ENCODE measurements at places on chromosomes 2 and 18.

DNA sequence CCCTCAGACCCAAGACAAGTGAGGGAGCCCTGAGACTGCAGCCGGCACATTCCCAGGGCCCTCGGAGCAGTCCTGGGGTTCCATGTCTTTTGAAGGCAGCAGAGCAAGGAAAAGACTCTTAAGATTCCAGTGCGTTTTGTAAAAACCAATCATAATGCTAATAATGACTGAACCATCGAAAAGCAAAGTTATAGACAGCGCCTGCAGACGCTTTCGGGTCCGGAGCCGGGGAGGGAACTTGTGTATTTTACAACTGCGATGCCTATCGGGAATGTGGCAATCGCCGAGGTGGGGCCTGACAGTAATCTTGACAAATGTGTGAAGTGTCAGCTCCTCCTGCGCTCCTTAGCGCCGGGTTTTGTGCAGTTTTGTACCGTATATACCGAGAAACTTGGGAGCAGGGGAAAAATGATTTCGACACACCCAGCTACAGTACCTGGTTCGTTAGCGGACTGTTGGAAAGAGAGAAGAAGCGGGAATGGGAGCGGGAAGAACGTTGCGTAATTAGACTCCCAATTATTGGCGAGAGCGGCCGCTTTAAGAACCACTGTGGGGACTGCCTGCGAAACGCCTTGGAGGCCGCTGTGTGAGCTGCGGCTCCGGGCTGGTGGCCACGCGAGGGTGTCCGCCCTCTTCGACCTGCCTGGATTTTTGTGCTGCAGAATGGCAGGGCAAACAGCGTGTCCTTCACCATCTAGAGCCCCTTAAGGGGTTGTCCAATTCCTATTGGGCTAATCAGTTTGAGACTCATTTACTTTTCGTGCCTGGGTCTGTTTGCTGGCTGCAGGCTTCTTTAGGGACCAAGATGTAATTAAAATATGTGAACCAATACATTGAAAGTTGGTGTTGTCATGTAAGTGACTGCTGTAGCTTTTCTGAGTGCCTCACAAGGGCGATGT, 2.4 kb downstream of the EPAS1 start:
- no peak for DNase-seq

GRCh38 chr2:205678541-205679142, 3.7 kb upstream of the NRP2 start:
- no peak for DNase-seq

DNA sequence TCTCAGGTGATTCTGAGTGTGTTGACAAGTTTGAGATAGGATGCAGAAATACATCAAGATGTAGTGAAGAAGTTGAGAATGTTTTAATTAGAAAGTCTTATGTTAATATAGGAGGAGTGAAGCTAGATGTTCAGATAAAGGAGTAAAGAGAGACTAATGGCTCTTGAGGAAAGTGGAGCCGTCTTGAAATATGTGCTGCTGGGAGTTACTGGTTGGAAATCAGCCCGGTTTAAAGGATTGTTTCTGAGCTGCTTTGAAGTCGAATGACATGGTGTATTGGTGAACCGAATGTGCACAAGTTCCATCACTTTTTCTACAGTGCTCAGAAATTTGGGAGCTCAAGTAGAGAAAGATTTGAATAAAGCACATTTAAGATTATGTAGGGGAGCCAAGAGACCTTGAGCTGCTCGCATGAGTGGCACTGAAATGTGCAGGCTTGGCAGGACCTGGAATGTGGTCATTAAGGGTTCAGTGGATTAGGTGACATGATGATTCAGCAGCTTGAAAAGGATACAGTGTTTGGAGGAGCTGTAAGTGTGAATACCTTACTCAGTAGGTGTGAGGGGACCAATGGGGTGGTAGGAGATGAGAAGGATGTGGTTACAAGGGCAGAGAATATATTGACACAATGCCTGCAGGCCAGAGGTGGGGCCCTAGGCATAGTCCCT, 68.6 kb downstream of the CAB39 start:
- no peak for DNase-seq

DNA sequence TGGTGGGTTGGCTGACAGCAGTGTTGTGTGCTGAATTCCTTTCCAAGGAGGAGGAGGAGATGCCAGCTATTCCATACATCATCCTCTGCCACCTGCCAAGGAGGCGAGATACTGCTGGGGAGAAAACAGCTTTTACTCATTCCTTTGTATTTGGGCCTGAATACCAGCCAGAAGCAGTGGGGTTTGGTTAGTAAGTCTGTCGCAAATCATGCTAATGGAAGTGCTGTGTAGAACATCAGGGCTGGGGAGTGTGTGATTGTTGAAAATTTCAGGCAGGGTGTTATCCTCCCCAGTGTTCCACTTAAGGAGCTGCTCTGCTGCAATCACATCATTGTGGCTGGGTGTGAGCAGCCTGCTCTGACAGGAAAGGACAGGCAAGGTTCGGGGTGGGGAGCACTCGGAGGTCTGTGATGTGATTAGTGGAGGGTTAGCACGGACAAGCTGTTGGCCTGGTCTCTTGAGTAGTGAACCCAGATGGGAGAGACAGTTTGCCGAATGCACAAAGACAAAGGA, 128.2 kb upstream of the DLX2 start:
- no peak for DNase-seq

- no peak for DNase-seq
These were observed 31.1 kb downstream of the SIGLEC15 start for GRCh38 chr18:45856531-45856930.

- DNase-seq: no peak
These were observed 30.0 kb upstream of the TOGARAM2 start for GRCh38 chr2:28950941-28951630.

GRCh38 chr2:138712212-138712979, 67.8 kb downstream of the NXPH2 start:
- peak; percentile 61 for DNase-seq

GRCh38 chr2:165198181-165198580, 5.7 kb downstream of the SCN3A start:
- no peak for DNase-seq

GRCh38 chr2:28250006-28250405, 142.7 kb upstream of the FOSL2 start:
- DNase-seq: no peak

DNA sequence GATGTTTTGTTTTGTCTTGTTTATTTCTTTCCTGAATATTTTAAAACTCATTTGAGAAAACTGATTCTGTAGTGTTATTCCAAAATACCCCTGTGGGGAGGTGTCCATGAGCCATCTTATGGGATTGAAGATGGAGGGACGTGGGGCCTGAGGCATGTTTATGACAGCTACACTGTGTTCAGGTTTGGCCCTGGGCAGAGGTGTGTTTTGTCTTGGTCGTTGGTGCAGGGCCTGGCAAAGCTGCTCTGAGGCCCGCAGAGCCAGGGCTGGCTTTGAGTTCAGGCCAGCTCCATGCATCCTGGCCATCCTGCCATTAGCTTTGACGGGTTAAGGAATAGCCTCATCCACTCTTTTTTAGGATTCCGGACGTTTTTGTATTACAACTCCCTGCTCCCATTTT, 68.9 kb downstream of the TMEM18 start:
- no peak for DNase-seq

All from GM12864 (cell line).